ENCODE measurements at places on chromosomes 4 and X.

DNA sequence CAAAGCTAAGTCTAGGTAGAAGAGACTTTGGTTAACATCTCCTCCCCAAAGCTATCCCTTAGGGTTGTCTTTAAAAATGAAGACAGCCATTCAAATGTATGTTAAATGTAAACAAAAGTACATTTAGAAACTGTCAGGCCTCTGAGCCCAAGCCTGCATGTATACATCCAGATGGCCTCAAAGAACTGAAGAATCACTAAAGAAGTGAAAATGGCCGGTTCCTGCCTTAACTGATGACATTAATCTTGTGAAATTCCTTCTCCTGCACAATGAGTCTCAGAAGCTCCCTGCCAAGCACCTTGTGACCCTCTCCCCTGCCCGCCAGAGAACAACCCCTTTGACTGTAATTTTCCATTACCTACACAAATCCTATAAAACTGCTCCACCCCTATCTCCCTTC, 377.9 kb downstream of the FAM133A start:
- DNase-seq, result no peak

DNA sequence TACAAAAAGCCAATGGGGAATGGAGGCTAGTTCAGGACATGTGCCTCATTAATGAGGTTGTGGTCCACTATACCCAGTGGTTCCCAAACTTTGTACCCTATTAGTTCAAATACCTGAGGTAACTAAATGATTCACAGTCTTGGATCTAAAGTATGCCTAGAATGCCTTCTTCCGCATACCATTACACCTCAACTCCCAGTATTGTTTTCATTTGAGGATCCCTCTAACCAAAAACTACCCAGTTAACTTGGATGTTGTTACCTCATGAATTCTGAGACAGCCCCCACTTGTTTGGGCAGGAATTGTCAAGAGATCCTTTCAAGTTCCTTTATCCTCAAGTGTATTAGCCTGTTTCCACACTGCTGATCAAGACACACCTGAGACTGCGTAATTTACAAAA, 439.2 kb downstream of the PCDH10 start:
- DNase-seq, result no peak

DNA sequence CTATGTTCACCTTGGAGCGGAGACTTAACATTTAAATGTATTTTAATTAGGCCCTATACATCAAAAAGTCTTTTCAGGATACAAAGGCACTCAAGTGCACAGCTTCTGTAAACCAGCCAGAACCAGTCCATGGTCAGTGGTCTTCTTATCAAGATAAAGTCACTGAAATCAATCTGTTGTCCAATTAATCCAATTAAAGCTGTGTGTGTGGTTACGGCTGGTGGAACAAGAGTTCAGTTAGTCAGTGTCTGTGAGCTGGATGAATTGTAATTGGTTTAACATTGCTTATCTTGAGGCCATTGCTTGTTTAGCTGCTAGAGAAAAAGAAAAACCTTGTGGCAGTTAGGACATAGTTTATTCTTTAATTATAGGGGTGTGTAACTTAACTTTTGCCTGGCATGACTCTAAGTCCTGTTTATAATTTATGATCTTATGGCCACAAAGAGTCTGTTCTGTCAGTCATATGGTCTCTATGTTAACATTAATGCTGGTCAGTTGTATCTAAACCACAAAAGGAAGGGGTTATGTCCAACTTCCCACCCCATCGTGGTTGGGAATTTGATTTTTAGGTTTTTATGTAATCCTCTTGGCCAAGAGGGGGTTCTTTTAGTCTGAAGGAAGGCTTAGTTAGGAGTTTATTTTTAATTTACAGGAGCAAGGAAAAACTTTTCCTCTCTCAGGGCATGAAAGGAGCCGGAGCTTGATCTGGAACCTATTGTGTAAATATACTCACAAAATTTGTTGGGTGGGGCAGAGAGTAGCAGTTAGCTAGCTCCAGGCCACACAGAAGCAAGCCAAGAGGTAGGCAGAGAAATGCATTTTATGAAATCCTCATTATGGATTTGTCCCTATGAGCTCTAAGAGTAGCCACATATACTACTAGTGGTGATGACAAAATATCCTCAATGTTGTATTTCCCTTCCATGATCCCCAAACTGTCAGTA, 665.7 kb upstream of the ACTRT1 start:
- DNase-seq, result no peak

- peak; percentile 33 for DNase-seq
Observed at GRCh38 chr4:82851885-82852750, 38.8 kb downstream of the SEC31A start.

DNA sequence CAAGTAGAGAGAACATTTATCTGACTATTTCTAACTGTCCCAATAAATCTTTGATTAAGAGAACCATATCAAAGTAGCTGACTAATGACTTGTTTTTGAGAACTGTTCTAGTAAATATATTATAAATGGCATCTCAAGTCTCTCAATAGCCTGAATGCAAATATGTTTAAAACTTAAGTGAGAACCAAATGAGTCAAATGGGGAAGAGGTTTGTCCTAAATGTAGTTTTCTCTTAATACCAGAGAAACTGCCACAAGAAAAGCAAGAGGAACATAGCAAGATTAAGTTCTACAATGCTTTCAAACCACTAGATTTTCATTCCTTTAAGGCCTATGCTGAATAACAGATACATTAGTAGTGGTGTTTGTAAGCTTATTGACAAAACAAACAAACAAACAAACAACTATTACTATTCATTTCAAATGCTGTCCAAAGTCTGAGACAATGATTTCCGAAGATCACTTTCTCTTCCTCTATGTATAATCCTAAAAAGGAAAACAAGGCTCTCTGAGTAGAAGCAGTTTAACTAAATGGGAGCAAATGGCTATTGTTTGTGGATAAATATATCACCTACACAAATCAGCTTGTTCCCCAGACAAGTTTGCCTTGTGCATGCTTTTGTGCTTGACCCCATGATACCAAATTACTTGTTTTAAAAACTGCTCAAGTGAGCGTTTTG, 408.4 kb upstream of the EMCN start:
- no peak for DNase-seq

DNA sequence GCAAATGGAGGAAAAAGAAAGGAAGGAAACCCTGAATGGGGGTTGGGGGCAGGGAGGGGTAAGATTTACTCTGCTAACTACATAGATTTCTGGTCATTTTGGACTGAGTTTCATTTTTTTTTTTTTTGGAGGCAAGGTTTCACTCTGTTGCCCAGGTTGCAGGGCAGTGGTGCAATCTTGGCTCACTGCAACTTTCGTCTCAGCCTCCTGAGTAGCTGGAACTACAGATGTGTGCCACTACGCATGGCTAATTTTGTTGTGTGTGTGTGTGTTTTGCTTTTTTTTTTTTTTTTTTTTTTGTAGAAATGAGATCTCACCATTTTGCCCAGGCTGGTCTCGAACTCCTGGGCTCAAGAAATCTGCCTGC, 223.5 kb downstream of the APBB2 start:
- no peak for DNase-seq

- no peak for DNase-seq
Observed at GRCh38 chrX:14030174-14030530, 460 bp upstream of the GEMIN8 start.

GRCh38 chr4:5888222-5889001, 4.5 kb downstream of the CRMP1 start:
- no peak for DNase-seq

- DNase-seq, result no peak
Observed at GRCh38 chr4:169765835-169766234, 8.1 kb upstream of the HPF1 start.

DNA sequence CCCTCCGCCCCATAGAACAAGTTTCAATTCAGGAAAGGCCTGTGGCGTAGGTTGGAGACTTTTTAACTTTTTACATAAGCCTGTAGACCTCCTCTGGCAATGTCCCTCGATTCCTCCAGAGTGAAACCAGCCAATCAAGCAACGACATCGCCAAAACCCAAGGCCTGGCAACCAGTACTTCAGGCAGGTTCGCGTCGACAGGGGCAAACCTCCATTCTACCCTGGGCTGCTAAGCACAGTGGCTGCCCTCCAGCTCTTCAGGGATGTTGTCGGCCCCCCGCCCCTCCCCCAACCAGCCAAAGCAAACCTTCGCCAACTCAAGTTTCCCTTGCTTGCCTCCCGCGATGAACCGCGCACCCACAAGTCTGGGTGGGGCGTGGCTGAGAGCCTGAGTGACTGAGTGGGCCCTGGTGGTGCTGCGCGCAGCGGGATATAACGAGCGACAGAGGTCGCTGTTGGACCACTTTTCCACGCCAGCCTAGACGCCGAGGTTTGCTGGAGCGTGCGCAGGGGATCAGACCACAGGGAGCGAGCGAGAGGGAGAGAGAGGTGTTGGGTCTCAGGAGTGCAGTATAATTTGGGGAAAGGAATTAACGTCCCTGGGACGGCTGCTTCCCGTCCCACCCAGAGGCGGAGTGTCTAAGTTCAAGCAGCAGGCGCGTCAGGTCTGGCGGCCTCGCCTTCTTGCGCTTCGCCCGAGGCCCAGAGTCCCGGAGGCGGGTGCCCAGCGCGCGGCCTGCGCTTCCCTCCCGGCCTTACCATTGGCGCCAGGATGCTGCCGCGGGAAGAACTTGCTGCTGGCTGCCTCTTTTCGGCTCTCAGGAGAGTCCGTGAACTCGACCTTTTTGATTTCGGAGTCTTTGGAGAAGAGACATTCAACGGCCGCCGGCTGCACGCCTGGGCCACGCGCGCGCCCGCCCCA, 9.0 kb upstream of the PITX2 start:
- peak; percentile 68 for DNase-seq

DNA sequence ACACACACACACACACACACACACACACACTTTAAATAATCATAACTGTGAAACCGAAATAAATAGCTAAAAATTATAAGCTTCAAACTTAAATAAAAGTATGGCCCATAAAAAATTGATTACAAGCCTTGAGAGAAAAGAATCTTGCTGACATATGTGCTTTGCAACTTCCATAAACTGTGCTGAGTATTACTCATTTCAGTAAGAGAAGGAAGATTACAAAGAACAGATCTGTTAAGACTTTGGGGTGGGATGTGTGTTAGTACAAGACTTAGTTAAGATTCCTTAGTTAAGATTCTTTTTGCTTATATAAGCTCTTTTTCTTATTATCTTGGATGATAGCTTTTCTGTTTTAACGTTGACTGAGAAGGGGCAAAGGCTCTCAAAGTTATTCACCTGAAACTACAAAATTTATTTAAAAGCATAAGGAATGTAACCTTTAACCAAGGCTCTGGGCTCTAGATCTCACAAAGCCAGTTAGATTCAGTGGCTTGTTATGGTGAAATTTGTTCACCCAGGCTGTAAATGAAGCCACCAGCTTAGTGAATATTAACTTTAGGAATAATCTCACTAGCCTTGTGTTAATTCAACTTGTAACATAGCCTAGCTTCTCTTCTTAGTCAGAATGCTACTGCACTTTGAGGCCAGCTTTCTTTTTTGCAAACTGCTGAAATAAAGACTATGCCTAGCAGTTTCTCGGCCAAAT, 58.2 kb downstream of the ARSJ start:
- no peak for DNase-seq

GRCh38 chr4:84852081-84852480, 114.4 kb downstream of the WDFY3 start:
- DNase-seq, result peak; percentile 22

- no peak for DNase-seq
Observed at GRCh38 chr4:8364848-8365350, 75.6 kb downstream of the ACOX3 start.

DNA sequence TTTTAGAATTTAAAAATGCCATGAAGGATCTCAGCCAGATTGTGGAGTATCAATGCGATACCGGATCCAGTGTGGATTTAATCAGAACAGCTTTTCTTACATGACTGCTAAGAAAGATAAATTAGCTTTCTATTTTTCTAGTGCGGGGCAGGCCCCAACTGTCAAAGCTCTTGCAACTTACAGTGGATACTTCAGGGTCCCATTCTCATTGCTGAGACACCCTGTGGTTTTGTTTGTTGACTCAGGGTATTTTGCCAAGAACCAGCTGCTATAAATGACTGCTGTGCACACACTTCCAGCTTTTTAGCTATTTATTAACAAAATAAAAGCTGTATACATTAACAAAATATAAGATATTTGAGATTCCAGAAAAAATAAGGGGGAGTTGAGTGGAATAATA, 166.4 kb downstream of the DCLK2 start:
- no peak for DNase-seq

Data from HCT116 (cell line).